ENCODE measurements at places on chromosomes 3 and 15.

DNA sequence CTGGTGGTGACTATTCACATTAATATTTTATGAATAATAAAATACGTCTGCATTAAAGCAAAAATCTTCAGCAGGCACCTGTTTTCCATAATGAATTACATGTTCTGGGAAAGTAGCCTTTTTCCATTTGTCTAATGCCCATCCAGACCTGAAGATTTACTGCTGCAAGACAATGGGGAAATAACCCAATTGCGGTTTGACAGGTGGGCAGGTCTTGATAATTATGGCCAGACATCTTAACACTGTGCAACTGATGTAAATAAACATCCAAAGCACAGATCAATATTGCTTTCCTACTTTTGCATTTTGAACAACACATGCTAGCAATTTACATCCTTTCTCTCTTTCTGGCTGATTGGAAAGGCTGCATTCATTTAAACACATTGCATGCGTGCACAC lies 173.9 kb downstream of the MEIS2 start:
- DNase-seq, result no peak

GRCh38 chr3:169771497-169772304 lies 1.5 kb upstream of the MYNN start:
- peak; percentile 17 for DNase-seq

GRCh38 chr3:111471831-111472230 lies 70.2 kb upstream of the CD96 start:
- no peak for DNase-seq

- DNase-seq, result peak; percentile 65
Observed at GRCh38 chr3:100226712-100227429, 33.9 kb upstream of the TBC1D23 start.

DNA sequence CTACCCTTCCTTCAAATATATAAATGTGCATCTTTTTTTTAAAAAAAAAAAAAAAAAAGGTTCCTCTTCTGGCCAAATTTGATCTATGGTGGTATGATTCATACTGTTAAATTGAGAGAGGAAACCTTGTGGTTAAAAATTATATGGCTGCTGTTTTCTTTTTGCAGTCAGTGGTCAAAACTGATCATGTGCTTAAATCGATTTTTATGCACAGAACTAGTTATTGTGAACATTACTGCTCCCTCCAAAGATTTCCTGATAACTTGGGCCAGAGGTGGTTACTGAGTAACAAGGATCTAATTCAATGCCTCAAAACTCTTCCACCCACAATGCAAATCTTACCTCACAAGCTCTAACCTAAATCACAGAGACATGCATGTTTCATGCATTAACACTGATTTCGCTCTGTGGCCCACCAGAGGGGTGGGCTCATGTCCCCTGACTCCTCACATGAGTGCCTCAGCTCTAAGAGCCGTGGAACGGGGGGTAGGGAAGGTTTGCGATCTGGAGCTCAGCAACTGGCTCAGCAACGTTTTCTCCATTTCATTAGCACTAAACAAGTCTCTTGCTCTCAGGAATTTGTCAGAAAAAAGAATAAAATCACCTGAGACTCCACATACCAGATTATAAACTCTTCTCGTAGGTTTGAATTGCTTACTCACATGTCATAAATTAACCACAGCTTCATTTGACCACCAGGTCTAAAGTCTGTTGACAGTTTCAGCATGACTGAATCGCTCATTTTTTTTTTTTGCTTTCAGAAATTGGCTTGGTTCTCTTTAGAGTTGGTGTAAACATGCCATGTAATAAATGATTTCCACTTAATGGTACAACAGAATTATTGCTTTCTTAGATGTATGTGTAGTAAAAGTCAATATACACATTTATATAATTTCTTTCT lies 280.4 kb downstream of the CD47 start:
- no peak for DNase-seq

DNA sequence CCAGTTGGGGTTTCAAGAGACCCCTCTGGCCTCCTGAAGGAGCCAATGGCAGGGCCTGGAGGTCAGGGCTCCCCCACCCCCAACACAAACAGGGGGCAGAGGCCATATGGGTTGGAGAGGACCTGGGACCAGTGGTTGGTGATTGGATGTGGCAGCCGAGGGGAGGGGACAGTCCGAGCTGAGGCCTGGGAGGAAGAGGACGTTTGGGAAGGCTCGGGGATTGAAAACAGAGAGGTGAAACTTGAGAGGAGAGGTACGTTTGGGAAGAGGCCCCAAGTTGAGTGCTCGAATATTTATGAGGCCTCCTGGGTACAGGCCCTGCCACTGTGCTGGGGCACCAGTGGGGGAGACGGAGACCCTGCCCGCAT lies 53.7 kb downstream of the DNAJB8 start:
- no peak for DNase-seq

- DNase-seq, result no peak
Observed at GRCh38 chr3:14031271-14031670, 93.4 kb downstream of the CHCHD4 start.

GRCh38 chr3:143063018-143063417 lies 56.6 kb upstream of the CHST2 start:
- no peak for DNase-seq

- DNase-seq, result no peak
Observed at GRCh38 chr15:51724673-51725072, 12.8 kb downstream of the LYSMD2 start.

- no peak for DNase-seq
Observed at GRCh38 chr3:22016197-22016596, 265.2 kb upstream of the ZNF385D start.

Data from hepatic stellate cell (primary cell).